Stimulated activated CD4-positive, alpha-beta T cell treated with anti-CD3 and anti-CD28 coated beads, Interleukin-1b, Interleukin-23, amount 100 ng/mL, for 48 hours (primary cell): ENCODE measurements at places on chromosomes 11 and 22.

DNA sequence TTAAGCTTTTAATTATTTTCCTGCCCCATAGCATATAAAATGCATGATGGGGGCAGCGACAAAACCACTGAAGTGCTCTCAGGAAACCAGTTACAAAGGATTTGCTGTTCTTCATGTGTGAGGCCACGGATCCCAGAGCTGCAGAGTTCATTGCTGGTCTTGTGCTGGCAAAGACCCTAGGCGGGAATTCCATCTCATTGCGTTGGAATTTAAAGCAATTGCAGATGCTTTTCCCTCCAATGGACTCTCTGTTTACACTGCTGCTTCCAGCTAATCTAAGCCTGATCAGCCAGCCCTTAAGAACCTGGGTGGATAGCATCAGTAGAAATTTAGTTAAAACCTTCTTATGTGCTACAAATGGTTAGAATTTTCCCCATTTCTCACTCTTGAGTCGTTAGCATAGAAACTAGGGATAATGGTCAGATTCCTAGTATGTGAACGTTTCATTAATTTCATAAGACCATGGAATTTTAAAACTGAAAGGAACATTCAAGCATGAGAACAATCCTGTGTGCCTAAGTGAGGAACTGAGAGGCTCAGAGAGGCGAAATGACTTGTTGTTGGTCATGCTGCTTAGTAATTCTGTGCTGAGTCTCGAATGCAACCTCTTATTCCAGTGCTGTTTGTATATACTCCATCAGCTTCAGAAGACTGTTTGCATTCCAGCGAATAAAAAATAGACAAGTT lies 36.1 kb upstream of the ADSL start:
- no peak for DNase-seq

- no peak for DNase-seq
These were observed 2.0 kb upstream of the CASTOR1 start for GRCh38 chr22:30291058-30291892.

DNA sequence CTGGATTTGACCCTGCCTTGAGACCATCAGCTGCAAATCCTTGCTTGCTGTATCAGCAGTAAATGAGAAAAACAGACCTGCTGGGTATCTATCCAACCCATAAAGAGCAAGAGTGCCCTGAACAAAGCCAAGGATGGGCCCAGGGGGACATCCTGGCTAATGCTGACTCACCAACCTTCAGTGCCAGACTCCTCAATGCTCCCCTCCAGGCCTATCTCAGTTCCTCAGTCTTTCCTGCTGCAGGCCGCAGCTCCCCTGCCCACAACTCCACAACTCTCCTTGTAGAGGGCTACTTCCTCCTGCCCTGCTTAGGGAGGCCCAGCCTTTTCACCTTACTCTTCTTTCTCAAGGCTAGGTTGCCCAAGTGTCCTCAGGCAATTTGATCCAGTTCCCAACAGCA lies 2.6 kb downstream of the LAMTOR1 start:
- DNase-seq, result no peak

GRCh38 chr11:77411137-77411707 lies 62.7 kb downstream of the PAK1 start:
- DNase-seq, result peak; percentile 7

DNA sequence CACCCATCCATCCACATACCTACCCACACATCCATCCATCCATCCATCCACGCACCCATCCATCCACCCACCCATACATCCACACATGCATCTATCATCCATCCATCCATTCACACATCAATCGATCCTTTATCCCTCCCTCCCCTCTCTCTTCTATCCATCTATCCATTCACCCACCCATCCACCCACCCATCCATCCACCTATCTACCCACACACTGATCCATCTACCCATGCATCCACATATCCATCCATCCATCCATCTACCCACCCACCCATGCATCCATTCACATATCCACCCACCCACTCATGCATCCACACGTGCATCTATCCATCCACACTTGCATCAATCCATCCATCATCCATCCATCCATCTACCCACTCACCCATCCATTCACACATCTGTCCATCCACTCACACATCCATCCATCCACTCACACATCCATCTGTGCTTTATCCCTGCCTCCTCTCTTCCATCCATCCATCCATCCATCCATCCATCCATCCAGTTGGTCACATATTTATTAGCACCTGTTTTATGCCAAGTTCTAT lies 366.1 kb downstream of the CTTN start:
- DNase-seq, result no peak

- DNase-seq, result no peak
These were observed 5.2 kb upstream of the SREBF2 start for GRCh38 chr22:41827671-41828070.

DNA sequence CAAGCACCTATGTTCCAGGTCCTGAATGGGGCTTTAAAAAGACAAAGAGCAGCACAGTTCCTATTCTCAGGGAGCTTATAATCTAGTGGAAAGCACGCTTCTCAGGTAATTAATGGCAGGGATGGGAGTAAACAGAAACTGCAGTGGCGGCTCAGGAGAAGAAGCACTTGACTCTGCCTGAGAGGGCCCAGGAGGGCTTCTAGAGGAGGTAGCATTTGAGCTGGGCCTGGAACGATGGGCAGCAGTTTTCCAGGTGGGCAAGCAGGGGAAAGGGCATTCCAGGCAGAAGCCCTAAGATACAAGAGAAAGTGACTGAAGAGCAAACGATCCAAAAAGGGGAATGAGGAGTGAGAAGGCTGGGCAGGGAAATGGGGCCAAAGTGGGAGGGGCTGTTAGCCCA lies 37.1 kb upstream of the CHST1 start:
- DNase-seq, result no peak

GRCh38 chr22:33715237-33715985 lies 204.9 kb downstream of the LARGE1 start:
- no peak for DNase-seq

DNA sequence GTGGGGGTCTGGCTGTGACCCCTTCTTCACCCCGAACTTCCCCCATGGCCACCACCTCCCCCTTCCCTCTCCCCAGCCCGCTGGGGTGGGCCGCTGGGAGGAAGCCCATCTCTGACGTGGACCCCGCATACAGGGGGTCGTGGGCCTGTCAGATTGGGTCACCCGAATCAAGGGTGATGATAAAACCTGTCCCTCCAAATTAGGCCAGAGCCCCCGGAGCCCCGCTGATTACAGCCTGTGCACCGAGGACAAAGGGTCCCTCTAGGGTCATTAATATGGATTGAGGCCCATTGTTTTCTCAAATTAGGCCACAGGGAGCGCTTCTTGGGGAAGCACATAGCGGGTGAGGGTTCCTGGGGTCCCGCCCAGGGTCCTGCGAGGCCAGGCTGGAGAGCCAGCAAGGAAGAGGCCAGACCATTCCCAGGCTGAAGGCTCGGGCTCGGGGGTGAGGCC lies 4.9 kb upstream of the LINC01488 start:
- no peak for DNase-seq

DNA sequence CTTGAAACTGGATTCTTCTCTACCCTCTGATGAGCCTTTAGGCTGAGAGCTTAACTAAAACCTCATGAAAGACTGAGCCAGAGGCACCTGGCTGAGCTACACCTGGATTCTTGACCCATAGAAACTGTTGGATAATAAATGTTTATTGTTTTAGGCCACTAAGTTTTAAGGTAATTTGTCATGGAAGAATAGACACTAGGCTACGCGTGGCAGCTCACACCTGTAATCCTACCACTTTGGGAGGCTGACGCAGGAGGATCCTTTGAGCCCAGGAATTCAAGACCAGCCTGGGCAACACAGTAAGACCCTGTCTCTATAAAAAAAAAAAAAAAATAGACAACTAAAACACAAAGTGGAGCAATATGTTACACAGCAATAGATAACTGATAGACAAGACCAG lies 29.2 kb upstream of the UPB1 start:
- DNase-seq, result no peak
